ENCODE measurements at places on chromosomes 5 and 9. TPM values are rescaled to one million over a fixed set of nuclear protein-coding genes. Genes with fewer than 3 reads are reported as not detected.

Gene KIF4B
- total RNA-seq, result not detected

Gene CXXC5
- total RNA-seq, result 30.4 TPM

Gene KCTD16
- total RNA-seq, result 0.52 TPM

Gene FBLL1
- 5.9 TPM for total RNA-seq

Gene NR4A3
- 0.93 TPM for total RNA-seq

Gene RASGEF1C
- total RNA-seq, result 2.0 TPM

Gene CCDC183
- 0.93 TPM for total RNA-seq

Gene PIK3R1
- 68.3 TPM for total RNA-seq

Gene SH3RF2
- total RNA-seq, result 1.0 TPM

Gene TMEM174
- not detected for total RNA-seq

Gene OSMR
- 2.7 TPM for total RNA-seq

Gene SLC36A3
- not detected for total RNA-seq

Gene IL4
- not detected for total RNA-seq

Gene WDR31
- 3.5 TPM for total RNA-seq

Gene SARDH
- total RNA-seq, result 4.5 TPM

Gene SPATA31A3
- not detected for total RNA-seq

Gene PLAC8L1
- total RNA-seq, result 1.8 TPM

Gene PLPP1
- total RNA-seq, result 13.2 TPM

Gene BAAT
- total RNA-seq, result 0.16 TPM

Gene B4GALT7
- total RNA-seq, result 30.1 TPM

Gene C9
- not detected for total RNA-seq

Gene PCDHB4
- total RNA-seq, result 2.6 TPM

Gene CER1
- 0.32 TPM for total RNA-seq

Gene FOXD4
- total RNA-seq, result 0.77 TPM

Gene IGFBPL1
- 63.8 TPM for total RNA-seq

Gene PCDHGA9
- total RNA-seq, result 0.86 TPM

Gene CTNND2
- total RNA-seq, result 39.4 TPM

Gene OCLN
- total RNA-seq, result 7.9 TPM

Gene DMRTA1
- 2.7 TPM for total RNA-seq

Gene CLPTM1L
- total RNA-seq, result 103 TPM

Gene LRRC8A
- 49.7 TPM for total RNA-seq

Gene ANKRD34B
- total RNA-seq, result 0.05 TPM

Gene BSPRY
- total RNA-seq, result not detected

Gene CAVIN4
- 7.0 TPM for total RNA-seq

Gene LNPEP
- total RNA-seq, result 17.4 TPM

Gene KCNIP1
- 0.96 TPM for total RNA-seq

Gene JAKMIP2
- total RNA-seq, result 36.8 TPM

Gene RNF183
- total RNA-seq, result not detected

Gene BTNL3
- total RNA-seq, result not detected
